GM19239 (cell line): ENCODE measurements at places on chromosomes 6 and 20.

- DNase-seq: peak; percentile 52
These were observed 39.2 kb upstream of the TLDC2 start for GRCh38 chr20:36836591-36837269.

- DNase-seq: no peak
These were observed 1014.9 kb upstream of the GJE1 start for GRCh38 chr6:141117874-141118273.

DNA sequence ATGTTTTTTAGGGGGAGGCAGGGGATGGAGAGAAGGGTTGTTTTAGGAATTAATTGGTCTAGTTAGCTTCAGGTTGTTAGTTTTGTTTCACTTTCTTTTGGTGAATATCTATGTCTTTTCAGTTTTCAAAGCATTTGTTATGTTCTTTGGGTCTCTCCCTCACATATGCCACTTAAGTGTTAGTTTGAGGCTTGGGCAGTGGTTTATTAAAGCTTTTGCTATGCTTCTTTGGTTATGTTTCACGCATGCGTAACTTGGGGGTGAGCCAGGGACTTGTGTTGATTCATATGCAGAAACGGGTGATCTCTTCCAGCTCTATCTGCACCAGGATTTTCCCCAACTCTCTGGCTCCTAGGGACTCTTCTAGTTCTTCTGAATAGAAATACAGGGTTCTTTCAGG, 11.4 kb upstream of the MMS22L start:
- no peak for DNase-seq

DNA sequence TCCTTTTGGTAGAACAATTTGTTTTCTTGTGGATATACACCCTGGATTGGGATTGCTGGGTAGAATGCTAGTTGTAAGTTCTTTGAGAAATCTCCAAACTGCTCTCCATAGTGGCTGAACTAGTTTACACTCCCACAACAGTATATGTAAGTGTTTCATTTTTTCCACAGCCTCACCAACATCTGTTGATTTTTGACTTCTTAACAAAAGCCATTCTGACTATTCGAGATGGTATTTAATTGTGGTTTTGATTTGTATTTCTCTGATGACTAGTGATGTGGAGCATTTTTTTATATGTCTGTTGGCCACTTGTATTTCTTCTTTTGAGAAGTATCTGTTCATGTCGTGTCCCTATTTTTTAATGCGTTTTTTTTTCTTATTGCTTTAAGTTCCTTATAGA, 444.1 kb downstream of the CBLN4 start:
- DNase-seq: no peak

DNA sequence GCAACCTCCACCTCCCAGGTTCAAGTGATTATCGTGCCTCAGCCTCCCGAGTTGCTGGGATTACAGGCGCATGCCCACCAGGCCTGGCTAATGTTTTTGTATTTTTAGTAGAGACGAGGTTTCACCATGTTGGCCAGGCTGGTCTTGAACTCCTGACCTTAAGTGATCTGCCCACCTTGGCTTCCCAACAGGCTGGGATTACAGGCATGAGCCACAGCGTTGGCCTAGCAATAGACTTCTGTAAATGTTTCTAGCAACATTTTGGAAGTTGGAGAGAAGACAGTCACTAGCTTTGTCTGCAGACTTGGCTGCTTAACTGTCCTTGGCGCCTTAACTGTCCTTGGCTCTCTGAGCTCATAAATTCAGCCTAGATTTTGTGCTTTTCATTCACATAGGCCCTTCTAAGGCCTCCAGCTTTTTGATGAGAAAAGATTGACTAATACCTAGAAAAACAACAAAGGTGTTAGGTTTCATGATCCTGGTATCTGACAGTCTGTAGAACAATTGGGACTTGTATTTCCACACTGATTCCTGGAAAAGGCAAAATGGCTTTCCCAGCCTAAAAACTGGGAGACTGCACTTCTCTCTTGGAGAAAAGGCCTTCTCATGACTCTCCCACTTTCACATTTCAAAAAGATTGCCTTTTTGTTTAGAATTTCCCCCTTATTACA, 49.7 kb downstream of the OR2B2 start:
- DNase-seq: no peak
